ENCODE measurements at places on chromosomes 7 and 10.

- DNase-seq, result peak; percentile 58
Observed at GRCh38 chr10:88064608-88065382, 201.4 kb downstream of the PTEN start.

- DNase-seq, result no peak
Observed at GRCh38 chr7:35398518-35398917, 144.6 kb upstream of the TBX20 start.

- no peak for DNase-seq
Observed at GRCh38 chr7:101179117-101179516, 976 bp downstream of the NAT16 start.

DNA sequence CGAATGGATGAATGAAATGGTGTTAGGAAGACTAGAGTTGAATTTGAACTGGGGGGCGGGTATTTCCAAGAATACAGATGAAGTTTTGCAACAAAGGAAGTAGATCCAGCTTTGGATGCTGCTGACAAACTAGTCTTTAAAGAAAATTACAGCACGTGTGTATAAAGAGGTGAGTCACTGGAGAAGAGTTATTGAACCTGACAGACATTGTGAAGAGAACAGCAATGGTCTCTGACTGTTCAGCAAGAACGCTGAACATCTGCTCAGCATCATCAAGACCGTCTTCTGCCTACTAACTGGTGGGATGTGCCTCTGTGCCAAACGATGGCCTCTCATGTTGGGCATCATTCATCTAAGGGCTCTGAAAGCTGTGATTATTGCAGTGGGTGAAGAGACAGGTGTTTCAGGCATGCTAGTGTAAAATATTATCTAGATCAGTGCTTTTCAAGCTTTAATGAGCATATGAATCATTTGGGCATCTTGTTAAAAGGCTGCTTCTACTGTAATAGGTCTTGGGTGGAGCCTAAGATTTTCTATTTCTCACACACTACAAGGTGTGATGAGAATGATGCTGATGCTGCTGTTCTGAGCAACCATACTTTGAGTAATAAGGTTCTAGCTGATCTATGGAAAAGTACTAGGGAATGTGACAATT is 291.3 kb downstream of the PTEN start:
- no peak for DNase-seq

DNA sequence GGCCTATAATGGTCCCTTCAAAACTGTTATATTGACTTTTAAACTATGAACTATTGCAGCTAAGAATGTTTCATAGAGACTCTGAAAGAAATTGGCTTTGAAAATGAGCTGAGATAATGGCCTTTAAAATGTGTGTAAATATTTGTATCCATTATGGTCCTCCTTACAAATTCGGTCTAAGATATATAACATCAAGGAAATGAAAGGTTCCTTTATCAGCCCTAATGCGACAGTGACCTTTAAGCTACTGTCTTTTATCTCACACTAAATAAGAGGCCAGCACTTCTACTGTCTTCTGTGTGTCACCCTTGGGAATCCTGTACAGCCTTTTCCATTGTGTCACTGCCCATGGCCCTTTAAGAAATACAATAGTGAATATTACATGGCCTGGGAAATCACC is 19.5 kb downstream of the COL28A1 start:
- no peak for DNase-seq

GRCh38 chr10:101311185-101312066 is 42.5 kb upstream of the BTRC start:
- DNase-seq, result no peak

DNA sequence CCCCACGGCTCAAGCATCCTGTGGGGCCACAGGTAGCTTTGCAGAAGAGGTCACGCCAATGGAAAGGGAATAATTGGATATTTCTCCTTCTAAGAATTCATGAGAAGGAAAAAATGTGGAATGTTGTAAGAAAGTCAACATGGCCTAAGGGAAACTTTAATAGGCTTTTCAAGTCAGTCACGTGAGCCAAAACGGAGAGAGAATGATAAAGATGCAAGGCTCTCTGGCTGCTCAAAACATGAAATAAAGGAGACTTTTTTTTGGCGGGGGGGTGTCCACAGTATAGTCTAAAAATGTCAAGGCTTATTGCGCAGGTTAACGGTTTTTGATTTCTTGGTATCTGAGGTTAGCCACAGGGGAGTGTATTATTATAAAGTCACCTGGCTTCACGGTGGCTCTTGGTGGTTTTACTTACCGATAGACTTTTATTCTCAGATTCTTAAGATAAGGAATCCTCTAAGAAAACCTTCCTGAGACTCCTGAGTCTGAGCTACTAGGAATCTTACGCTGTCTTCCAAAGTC is 148.1 kb downstream of the ARHGAP21 start:
- no peak for DNase-seq

- DNase-seq, result no peak
Observed at GRCh38 chr7:137835486-137836112, 11.2 kb downstream of the DGKI start.

- no peak for DNase-seq
Observed at GRCh38 chr7:71793251-71793650, 618.9 kb downstream of the CALN1 start.

- DNase-seq, result no peak
Observed at GRCh38 chr10:77907462-77907861, 19.1 kb downstream of the DLG5 start.

DNA sequence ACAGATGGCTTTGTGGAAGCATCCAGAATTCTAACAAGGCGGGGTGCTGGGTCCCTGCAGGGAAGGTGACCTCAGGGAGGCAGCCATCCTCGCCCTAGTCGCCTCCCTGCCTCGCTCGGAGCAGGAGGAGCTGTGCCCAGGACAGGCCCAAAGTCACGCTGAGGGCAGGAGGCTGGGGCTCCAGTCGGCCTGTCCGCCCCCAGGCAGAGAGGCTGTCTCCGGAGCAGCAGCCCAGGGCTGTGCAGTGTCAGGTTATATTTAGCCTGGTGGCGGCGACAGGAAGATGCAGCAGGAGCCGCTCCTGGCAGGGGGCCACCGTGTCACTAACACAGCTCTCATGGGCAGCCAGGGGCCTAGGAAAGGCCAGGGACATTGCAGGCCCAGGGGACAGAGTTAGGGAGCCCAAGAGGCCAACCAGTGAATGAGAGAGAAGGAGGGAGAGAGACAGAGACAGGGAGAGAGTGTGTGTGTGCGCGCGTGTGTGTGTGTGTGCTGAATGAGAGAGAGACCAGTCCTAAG is 13.5 kb downstream of the KCNH2 start:
- no peak for DNase-seq

DNA sequence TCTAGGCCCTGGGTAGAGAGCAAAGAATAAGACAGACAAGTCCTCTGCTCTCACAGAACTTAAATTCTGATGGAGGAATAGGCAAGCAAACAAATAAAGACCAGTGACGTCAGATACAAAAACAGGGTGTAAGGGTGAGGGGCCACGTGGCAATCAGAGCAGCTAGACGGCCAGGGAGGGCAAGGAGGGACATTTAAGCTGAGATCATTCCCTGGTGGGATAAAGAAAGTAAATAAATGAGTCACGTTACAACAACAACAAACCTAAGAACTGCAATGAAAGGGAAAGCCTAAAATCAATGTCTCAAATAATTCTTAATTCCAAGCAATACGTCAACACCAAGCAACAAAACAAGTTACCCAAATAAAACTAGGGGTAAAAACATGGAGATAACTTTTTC is 21.8 kb downstream of the STN1 start:
- DNase-seq, result no peak

GRCh38 chr10:70918851-70919530 is 30.6 kb upstream of the PCBD1 start:
- DNase-seq, result no peak

DNA sequence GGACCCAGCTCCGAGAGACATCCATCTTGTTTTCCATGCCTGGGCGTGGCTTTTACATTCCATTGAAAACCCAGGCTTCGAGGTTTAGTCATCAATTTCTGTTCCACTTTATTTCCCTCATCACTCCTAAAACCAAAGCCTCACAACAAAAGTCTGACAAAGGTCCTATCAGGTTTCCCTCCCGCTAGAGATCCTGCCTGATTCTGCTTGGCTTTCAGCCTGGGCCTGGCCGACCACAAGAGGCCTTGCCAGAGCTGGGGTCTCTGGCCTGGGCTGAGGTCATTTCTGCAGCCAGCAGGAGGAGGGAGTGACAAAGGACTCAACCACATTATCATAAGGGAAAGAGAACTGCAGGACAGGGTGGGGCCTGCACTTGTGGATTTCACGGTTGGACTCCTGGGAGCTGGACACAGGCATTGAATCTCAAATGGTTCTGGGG is 167.0 kb downstream of the FANK1 start:
- no peak for DNase-seq

DNA sequence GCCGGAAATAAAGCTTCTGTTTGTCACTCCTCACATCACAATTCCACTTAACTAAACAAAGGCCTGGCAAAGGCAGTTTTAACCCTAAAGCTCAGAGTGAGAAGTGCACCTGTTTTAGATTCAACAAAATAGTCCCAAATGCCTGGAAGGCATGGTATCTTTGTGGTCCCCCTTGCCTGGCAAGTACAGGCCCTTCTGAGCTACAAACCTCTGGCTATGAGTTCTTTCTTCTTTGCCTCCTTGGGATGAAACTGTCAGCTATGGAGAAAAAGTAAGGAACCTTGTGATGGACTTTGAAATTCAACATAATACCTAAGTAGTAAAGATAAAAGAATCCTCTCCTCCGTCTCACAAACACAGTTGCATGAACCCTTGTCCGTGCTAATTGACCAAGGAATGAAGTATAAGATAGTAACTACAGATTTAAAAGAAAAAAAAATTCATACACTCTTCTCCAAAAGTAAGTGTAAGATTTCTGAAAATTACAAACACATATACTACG is 244.5 kb upstream of the ETV1 start:
- no peak for DNase-seq

- DNase-seq, result no peak
Observed at GRCh38 chr10:341081-341740, 206.0 kb downstream of the ZMYND11 start.

- DNase-seq, result no peak
Observed at GRCh38 chr10:86152911-86153310, 213.7 kb downstream of the GRID1 start.

DNA sequence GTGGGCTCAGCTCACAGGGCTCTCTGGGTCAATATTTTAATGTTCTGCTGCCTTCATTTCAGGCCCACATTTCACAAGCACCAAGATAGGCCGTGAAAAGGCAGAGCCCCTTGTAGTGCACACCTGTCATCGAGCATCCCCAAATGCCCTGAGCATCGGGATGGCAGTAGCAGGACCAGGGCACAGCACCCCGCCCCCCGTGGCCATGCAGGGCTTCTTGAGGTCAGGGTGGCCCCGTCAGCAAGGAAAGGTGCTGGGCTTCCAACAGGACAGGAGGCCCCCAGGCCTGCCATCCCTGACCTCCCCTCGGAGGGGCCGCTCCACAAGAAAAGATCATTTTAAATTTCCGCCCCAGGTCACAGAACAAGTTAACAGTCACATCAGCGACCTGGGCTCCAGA is 2.9 kb upstream of the CNPY1 start:
- no peak for DNase-seq

GRCh38 chr10:16941870-16942269 is 124.6 kb upstream of the RSU1 start:
- DNase-seq, result no peak

DNA sequence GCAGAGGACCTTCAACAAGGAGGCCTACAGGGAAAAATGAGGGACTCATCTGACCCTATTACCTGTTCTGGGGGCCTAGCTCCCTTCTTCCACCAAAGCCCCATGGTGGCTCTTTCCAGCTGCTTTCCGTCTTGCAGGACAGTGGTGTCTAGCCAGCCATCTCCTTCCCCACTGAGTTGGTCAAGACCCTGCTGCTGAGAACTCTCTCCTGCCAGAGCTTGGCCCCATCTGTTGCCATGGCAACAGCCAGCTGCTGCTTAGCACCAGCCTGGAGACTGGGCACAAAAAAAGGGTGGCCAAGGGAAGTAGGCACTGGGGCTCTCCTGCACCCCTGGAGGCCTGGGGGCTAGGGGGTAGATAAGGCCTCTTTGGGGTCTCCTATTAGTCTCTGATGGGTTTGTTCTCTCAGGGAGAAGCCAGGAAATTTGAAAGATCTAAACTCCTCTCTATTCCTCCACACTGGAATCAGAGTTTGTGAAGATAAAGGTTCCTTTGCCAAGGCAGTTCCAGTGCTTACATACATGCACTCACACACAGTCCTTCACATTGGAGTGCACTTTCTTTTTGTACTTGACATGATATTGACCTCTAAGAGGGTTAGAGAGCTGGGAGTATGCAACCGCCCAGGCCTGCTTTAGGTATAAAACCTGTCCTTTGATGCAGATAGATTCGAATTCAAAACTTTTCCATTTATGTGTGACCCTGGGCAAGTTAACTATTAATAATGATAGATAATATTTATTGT is 15.8 kb downstream of the TSPAN33 start:
- DNase-seq, result no peak

GRCh38 chr7:143361552-143362130 is 872 bp downstream of the FAM131B start:
- DNase-seq, result no peak

DNA sequence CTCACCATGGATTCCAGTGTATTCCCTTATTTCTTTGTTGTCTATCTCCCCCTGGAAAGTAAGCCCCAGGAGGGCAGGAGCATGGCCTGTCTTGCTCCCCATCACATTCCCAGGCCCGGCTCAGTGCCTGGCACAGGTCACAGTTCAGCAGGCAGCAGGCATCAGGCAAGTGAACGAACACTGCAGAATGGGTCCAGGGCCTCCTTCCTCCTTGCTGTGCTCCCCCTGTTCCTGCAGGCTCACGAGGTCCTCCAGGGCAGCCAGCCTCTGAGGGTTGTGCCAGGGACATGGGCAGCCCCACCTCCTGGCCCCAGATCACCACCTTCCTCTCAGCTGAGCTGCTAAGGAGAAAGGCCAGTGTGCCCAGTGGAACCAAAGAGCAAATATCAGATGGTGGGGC is 41.8 kb downstream of the PDLIM1 start:
- DNase-seq, result no peak

GRCh38 chr10:132886211-132887099 is 55.9 kb downstream of the CFAP46 start:
- DNase-seq, result no peak

- DNase-seq, result no peak
Observed at GRCh38 chr7:24727154-24728120, 29.8 kb downstream of the GSDME start.

DNA sequence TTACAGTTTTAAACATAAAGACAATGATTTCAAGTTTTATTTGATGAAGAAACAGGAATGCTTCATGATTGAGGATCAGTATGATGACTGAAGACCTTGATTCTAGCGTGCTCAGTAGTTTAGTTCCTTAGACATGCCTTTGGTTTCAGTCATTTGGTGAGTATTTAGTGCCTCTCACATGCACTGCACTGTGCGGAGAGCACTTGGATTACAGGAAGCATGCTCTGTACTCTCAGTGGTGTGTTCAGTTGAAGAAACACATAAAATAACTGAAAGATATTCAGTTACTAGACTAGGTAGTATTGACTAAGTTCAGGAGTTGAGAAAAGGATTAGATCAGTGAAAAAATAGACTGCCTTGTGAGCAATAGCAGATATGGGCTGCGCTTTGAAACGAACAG is 25.5 kb downstream of the RBM17 start:
- no peak for DNase-seq

DNA sequence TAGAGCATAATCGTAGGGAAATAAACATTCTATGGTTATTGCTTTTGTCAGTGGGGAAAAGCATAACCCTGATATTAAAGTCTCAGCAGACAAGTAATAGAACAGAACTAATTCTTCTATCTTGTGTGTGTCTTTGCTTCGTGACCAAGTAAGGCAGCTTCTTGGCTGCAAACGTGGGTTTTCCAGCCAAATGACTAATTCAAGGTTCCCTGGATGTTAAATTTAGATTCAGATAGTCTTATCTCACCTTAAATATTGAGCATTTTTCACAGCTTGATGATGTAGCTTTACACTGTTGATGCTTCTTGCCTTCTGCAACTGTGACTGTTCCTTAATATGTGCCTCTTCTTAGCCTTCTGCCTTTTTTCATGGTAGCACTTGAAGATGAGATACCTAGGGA is 113.0 kb downstream of the EXOC4 start:
- no peak for DNase-seq

All from CD4-positive, alpha-beta T cell treated with Interleukin-15 for 1 hour (primary cell).